Nephron progenitor cell (in vitro differentiated cells): ENCODE measurements at places on chromosomes 3 and 15.

GRCh38 chr3:189276444-189277219 is 104.9 kb downstream of the TPRG1 start:
- DNase-seq = no peak

GRCh38 chr3:42871592-42872196 is 4.0 kb downstream of the CYP8B1 start:
- no peak for DNase-seq

DNA sequence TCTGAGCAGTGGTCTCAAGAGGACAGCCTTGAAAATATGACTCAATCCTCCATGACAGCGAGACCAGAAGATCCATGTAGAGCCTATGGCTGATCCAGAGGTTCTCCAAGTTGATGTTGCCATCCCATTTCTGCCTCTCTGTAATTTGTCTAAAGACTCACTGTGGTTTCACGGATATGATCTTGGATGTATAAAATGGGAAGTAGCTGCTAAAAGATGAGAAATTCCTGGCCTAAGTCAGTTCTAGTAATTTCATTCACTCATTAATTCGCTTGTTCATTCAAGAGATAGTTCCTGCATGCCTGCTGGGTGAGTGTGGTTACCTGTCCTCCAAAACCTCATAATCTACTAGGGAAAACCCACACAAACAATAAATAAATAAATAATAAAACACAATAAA is 145.9 kb downstream of the TNIK start:
- DNase-seq = no peak

DNA sequence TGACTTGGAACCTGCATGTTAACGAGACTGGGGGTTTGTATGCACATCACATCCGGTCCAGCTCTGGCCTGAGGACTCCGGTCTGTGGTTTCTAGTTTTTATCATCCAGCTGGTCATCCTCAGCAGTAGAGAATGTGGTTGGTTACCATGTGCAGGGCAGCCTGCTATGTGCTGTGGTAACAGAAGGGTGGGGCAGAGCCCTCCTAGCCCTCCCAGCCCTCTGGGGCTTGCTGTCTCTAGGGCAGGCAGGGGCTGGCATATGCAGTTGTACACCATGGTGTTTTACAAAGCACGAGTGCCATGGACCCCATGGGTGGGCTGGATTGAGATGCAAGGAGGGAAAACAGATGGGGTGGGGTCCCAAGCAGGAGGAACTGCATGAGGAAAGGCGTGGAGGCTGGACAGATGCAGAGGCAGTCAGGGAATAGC is 70.2 kb downstream of the APBA2 start:
- DNase-seq = no peak

DNA sequence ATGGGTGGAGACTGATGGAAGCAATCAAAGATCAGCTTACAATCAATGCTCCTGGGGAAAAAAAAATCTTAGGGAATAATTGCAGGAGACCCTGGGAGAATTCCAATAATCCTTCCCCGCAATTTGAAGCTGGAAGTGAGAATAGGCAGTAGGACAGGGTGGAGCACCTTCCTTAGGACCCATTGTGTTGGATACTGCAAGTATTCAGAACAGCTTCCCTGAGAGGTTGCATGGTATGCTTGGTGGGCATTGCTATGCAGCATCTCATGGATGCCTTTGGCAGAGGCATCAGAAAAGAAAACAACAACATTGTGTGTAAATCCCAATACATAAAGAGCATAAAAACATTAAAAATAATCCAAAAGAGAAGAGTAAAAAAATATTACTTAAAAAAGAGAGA is 24.6 kb upstream of the DUT start:
- no peak for DNase-seq
